Stimulated activated CD4-positive, alpha-beta T cell treated with anti-CD3 and anti-CD28 coated beads, Interleukin-12 subunit alpha, Interleukin-12 subunit beta, amount 100 ng/mL, for 24 hours (primary cell): ENCODE measurements at places on chromosomes 4 and X.

DNA sequence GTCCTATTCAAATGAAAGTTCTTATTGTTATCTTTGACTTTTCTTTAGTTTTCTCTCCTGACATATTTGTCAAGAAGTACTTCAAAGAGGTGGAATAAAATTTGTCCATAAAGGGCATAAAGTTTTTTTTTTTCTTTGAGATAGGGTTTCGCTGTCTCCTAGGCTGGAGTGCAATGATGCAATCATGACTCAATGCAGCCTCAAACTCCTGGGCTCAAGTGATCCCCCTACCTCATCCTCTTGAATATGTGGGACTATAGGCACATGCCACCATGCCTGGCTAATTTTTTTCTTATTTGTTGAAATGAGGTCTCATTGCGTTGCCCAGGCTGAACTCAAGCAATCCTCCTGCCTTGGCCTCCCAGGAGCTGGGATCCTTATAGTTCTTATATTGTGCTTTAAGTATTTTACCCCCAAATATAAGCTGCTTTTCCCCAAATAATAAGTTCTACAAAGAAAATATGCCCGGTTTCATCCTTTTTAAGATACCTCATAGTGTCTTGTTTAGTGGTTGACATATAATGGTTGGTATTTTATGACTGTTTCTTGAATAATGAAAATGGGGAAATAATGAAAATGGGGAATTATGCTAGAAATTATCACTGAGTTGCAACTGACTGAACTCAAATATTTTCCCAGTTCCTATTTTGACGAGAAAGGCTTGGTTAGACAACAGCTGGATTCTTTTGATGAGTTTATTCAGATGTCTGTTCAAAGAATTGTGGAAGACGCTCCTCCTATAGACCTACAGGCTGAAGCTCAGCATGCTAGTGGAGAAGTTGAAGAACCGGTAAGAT, 11.6 kb downstream of the POLR2B start:
- DNase-seq, result no peak

DNA sequence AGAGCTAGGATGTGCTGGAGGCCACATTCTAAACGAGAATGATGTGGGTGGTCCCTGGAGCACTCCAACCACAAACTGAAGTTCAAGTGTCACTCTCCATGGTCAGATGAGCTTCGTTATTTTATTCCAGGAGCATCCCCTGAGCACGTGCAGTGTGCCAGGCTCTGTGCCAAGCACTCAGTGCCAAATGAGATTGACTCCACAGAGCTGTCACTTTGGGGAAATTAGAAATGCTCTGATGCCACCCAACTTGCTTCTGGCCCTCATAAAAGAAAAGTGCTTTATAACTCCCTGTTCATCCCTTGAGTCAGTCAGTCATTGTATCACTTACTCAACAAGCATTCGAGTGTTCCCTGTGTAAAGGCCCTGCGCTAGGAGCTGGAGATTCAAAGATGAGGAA, 91.2 kb downstream of the RTL5 start:
- no peak for DNase-seq

DNA sequence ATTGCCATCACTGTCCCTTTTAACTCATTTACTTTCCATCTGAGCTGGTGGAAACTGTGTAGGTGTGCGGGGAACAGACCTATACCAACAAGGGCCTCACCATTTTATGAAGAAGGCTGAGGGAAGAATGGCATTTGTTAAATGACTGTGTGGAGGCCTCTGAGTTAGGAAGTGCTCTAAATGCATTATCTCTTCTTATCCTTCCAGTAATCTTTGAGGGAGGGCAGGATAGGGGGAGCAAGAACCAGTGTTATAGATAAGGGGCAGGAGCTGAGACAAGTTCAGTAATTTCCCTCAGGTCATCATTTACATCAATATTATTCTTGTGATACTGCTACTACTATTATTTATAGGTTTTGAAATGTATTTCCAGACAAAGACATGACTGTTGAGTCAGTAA, 122.4 kb upstream of the PDLIM3 start:
- DNase-seq, result no peak

DNA sequence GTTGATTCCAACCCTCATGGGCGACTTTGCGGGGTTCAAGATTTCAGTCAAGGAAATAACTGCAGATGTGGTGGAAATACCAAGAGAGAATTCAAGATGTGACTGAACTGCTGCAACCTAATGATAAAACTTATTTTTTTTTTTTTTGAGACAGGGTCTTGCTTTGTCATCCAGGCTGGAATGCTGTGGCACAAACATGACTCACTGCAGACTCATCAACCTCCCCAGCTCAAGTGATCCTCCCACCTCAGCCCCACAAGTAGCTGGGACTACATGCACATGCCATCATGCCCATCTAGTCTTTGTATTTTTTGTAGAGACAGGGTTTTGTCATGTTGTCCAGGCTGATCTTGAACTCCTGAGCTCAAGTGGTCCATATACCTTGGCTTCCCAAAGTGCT, 19.5 kb upstream of the WDFY3 start:
- no peak for DNase-seq

- DNase-seq, result no peak
These were observed 22.3 kb downstream of the TMPRSS11D start for GRCh38 chr4:67861513-67861912.

- no peak for DNase-seq
These were observed 8.2 kb downstream of the CLCN3 start for GRCh38 chr4:169628579-169628978.

DNA sequence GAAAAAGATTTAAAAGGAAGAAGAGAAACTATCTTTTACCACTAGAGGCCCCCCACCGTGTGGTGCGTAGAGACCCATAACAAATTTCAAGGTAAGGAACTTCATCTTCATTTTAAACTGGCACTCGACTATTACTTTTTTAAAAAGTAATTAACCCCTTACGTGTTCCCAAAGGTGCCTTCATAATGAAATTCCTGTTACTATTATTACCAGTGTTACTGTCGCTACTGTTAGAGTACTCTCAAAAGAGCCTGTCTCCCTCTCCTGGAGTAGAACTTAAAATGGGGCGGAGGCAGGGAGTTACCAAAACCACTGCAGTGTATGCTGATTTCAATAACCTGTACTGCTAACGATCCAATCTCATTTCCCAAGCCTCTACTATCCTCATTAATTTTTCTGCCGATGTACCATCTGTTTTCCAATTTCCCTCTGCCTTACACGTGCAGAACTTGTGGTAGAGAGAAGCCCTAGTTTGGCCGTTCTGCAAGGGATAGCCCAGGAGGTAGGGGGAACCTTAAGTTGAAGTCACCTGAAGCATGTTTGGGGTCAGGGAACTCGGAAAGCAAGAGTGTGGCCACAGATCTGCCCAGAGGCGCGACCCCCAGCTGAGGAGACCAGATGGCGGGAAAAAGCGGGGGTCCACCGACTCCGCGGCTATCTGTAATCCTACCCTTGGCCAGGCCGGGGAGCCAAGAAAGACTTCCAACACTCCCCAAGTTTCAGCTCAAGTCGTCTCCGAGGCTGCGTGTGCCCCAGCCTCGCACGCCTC, 720 bp upstream of the STK26 start:
- no peak for DNase-seq

DNA sequence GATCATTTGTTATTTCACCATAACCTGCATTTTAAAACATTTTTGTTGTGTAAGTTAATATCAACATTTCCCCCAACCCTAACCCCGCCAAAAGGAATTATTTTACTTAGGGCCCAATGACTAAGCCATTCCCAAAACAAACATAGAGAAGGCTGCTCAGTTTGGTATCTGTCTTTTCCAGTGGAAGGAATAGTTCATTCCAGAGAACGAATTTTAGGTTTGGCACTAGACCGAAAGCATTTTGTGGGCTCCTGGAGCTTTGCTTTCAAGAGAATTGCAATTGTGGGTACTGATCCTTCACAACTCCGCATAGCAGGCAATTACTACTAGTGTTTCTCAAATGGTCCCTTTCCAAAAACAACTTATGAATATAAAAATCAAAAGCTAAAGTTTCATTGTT, 226.7 kb upstream of the MAD2L1 start:
- DNase-seq, result no peak

DNA sequence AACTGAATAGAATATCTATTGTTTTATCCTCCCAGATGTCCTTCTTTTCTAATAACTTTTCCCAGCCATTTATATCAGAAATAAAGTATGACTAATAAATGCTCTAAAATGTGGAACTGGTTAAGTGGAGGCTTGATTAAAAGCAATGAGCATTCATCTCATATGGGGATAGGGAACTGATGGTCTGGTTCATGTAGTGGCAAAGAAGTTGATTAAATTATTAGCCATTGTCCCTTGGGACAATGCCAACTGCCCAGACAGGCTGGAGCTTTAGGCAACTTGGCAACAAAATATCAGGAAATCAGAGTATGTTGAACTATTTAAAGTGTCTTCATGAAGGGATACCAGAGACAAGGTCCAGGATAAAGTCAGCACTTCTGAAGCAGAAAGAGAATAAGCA, 24.2 kb downstream of the TRO start:
- no peak for DNase-seq

- DNase-seq, result no peak
These were observed 50.4 kb upstream of the CCDC149 start for GRCh38 chr4:24963277-24963676.

DNA sequence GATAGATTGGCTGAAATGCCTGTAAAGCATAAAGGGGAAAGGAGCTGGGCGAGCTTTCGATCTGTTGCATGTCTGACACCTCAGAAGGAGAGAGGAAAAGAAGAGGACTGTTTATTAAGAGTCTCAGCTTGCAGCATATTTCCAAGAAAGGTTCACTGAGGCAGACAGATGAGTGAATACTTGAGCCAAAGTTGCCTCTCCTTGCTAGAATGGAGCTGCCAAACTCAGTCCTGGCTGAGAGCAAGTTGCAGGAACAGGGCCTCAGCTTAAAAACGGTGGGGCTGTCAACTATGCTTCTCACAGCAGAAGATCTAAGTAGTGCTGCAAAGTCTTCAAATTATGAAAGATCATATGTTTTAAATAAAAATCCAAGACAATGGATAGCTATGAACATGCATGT, 707.5 kb downstream of the PCDH7 start:
- DNase-seq, result no peak

- no peak for DNase-seq
These were observed 439.6 kb downstream of the INPP4B start for GRCh38 chr4:142406499-142406835.

DNA sequence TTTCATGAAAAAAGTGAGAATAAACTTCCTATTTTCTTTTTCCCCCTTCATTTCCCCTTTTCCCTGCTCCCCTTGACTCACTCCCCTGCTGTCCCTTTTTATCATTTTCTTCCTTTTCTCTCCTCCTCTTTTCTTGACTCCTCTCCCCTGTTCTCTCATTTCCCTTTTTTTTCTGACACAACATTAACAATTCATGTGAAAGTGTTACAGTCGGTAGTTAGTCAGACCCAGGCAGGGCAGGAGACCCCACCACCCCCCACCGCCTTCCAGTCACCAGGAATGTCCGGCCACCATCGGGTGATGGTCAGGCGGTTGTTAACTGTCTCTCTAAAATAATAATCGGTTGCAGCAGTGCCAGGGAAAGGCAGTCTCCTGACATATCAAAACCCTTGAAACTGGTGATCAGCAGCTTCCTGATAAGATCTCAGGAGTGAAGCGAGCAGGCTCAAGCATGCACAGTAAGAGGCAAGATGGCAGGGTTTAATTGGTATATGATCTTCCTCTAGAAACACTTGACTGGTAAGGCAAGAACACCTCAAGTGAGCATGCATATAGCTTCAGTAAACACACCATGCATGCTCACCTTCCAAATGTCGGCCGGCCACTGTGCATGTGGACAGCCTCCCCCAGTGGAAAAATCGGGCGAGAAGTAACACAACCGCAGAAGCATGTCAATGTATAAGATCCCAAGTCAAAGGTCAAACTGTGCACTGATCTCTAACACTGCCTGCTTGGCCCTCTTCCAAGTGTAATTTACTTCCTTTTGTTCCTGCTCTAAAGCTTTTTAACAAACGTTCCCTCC, 191.4 kb downstream of the NDST4 start:
- DNase-seq, result no peak

DNA sequence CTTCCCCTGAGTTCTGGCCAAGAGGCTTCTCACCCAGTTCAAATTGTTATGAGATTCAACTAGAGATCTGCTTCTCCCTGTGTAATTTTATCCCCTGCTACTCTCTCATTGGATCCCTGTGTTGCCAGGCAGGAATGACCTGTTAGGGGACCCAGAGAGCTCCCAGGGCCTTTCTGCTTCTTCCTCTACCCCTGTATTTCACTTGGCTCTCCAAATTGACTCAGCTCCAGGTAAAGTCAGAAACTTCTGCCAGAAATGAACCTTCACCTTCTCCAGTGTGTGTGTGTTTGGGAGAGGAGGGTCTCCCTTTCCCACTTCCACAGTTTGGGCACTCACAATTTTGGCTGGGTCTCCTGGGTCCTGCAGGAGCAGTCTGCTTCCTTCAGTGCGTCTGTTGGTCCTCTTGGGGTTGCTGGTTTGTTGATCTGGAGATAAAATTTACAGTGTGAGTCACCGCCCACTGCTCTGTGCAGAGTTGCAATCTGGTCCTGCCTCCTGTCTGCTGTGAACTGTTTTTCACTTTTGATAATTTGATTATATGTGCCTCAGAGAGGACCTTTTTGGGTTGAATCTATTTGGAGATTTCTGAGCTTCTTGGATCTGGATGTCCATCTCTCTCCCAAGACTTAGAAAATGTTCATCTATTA, 112.4 kb upstream of the EDA2R start:
- no peak for DNase-seq

DNA sequence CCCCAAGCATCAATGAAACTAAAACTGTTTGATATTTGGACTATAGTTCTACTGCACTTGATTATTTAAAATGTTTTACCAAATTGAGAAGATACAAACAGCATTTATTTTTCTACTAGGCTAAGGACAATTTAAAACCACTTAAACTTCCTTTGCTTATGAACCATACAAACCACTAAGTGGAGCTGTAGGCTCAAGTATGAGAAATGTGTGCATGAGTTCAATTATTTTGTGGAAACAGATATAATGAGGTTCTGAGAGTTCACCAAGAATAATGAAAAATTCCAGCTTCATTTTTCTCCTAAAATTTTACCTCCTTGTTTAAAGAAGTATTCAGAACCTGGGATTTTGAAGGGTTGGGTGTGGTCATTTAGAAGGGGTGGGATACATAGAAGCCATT, 63.1 kb downstream of the SERPINA7 start:
- DNase-seq, result no peak

GRCh38 chrX:2283111-2283859, 217.5 kb downstream of the DHRSX start:
- DNase-seq, result no peak

DNA sequence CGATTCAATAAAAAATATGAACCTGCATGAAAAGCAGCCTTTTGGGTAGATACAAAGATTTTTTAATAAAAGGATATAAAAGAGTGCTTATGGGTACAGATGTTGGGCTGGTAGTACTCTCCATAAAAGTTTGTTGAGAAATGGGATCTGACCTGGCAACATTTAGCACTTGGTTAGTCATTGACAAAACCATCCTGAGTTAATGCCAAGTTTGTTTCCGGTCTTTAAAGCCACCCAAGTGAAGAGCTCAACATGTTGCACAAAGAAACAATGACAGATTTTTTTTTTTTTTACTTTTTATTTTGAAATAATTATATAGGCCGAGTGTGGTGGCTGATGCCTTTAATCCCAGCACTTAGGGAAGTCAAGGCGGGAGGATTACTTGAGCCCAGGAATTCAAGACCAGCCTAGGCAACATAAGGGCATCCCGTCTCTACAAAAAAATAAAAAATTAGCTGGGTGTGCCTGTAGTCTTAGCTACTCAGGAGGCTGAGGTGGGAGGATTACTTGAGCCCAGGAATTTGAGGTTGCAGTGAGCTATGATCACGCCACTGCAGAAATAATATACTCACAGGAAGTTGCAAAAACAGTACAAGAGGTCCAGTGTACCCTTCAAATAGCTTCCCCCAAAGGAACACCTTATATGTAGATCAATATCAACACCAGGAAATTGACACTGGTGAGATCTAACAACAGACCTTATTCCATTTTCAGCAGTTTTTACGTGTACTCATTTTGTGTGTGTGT, 16.6 kb downstream of the CHST7 start:
- no peak for DNase-seq

GRCh38 chr4:140153718-140154571, at the start of gene MAML3:
TSS of gene MAML3 (minus strand) at chr4:140154184. CDS start at chr4:140153327, 857 bp downstream.
- DNase-seq, result peak; percentile 75
